ENCODE measurements at places on chromosomes 6 and 20.

- no peak for DNase-seq
Measured at GRCh38 chr6:108175176-108175591, 9.4 kb downstream of the NR2E1 start.

GRCh38 chr6:88490908-88491264 is 324.7 kb upstream of the CNR1 start:
- DNase-seq, result no peak

- no peak for DNase-seq
Measured at GRCh38 chr6:11999246-11999645, 12.9 kb upstream of the HIVEP1 start.

DNA sequence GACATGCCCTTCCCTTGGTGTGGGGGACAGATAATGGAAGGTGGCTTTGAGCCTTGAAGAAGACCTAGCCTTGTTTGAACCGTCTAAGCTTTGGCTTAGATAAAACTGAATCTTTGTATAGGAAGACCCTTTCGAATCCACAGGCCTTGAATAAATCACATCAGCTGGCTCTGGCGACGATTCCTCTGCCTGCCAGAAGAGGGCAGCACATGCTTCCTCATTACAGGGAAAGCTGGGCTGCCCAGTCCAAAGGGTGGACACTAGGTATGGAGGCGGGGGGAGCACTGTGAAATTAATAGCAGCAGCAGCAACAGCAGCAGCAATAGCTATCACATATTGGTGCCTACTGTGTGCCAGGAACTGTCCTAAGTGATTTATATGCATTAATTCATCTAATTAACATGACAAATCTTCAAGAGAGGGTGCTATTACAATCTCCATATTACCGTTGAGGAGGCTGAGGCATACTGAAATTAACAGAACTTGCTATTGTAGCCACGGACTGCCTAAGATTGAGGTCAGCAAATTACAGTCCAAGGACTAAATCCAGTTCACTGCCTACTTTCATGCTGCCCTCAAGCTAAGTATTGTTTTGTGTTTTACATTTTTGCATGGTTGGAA is 85.1 kb downstream of the CLIC5 start:
- peak; percentile 55 for DNase-seq

GRCh38 chr6:157434349-157435033 is 53.5 kb downstream of the ZDHHC14 start:
- no peak for DNase-seq

Data from HuH-7 (cell line).